Esophagus squamous epithelium (tissue), 5 donors: ENCODE measurements at places on chromosomes 7 and 10. TPM values are rescaled to one million over a fixed set of nuclear protein-coding genes. Genes with fewer than 3 reads are reported as not detected.

GRCh38 chr10:43026039-43026973, 50.6 kb upstream of the RET start:
- H3K36me3 ChIP-seq: no peaks in the 10 kb centered on the region
- H3K27ac ChIP-seq: no peak overlapping the region
- no peak for DNase-seq
- H3K27me3 ChIP-seq: no peaks in the 10 kb centered on the region

DNA sequence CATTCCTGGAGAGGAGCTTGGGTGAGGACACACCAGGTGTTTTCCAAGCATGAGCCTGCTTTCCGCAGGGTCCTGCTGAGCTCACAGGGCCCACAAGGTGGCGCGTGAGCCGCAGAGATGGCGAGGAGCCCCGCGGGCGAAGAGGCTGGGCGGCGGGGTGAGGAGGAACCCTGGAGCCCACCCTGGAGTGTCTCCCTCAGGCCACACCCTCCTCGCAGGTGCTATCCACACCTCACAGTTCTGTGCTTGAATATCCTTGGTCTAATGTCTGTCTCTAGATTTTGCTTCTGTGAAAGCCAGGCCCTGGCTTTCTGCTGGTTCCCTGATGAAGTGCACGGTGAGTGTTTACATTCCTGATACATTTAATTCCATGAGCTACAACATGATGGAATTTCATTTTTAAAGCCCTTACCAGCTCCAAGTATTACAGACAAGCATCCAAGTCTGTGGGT, 433.6 kb downstream of the ACTR3B start:
- H3K4me3 ChIP-seq: no peak overlapping the region
- no peaks in the 10 kb centered on the region for H3K36me3 ChIP-seq
- DNase-seq: no peak
- no peak overlapping the region for H3K27ac ChIP-seq
- H3K27me3 ChIP-seq: no peaks in the 10 kb centered on the region
- no peaks in the 10 kb centered on the region for H3K4me1 ChIP-seq

DNA sequence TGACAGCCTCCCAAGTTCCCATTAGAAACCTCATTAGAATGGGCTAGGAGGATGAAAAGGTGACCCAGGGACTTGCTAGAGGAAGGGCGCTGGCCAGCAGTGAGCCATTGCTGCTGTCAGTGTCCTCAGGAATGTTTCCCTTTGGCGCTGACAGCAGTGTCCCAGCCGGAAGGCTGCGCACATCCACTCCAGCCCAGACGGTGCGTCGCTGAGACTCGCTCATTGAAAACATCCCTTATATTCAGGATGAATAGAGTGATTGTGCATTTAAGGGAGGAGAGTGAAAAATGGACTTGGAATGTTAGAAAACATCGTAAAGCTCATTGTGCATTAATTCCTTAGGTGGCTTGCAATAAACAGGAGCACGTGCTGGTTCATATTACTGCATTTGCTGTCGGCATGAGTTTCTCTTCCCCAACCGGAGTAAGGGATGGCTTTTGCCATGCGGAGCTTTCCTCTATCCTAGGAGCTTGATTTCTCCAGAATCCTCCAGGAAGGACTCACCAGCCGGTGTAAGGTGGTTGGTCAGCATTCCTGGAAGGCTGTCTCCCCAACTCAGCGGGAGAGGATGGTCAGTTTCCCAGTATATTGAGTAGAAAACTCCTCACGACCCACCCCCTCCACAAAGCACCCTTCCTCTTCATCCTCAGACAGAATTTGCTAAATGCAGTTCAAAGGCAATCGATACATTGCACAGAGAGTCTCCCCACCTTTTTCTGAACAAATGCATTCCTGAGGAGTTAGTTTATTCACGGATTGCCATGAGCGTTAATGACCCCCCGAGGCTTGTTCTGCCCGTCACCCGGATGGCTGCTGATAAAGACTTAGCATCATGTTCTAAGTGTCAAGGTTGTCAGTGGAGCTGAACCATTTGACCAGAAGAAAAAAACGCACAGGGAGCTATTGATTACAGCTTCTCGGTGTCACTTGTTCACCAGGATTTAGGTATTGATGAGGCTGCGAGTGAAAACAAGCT, 201.8 kb downstream of the EBF3 start:
- H3K36me3 ChIP-seq: no peaks in the 10 kb centered on the region
- H3K4me3 ChIP-seq: no peak overlapping the region
- H3K4me1 ChIP-seq: peaks cover 2% of the 10 kb centered on the region
- no peaks in the 10 kb centered on the region for H3K27me3 ChIP-seq
- H3K27ac ChIP-seq: no peak overlapping the region

- no peak for DNase-seq
- H3K27me3 ChIP-seq: no peaks in the 10 kb centered on the region
- peaks cover 27% of the 10 kb centered on the region for H3K36me3 ChIP-seq
- H3K27ac ChIP-seq: no peak overlapping the region
- H3K4me1 ChIP-seq: no peaks in the 10 kb centered on the region
Observed at GRCh38 chr7:117176206-117176605, 146.7 kb downstream of the WNT2 start.

- H3K27ac ChIP-seq: no peak overlapping the region
- no peaks in the 10 kb centered on the region for H3K27me3 ChIP-seq
- H3K4me1 ChIP-seq: peaks cover 22% of the 10 kb centered on the region
- H3K36me3 ChIP-seq: no peaks in the 10 kb centered on the region
Observed at GRCh38 chr10:21314111-21314626, 211.3 kb downstream of the SKIDA1 start.

DNA sequence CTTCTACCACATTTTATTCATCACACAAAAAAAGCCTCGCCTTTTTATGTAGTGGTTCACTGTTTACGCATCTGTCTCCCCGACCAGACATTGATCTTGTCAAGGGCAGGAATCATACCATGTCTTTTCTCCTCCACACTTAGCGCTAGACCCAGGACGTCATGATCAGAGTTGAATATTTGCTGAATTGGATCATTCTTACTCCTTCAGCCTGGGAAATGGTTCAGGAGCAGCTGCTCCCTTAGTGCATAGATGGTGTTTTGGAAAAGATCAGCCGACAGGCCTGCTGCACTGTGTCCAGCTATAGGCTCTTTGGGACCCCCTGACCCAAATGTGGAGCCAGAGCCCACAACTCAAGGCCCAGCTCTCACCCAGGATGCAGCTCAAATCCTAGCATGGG, 249.1 kb upstream of the TMEM72 start:
- H3K4me1 ChIP-seq: no peaks in the 10 kb centered on the region
- H3K27me3 ChIP-seq: no peaks in the 10 kb centered on the region
- no peak overlapping the region for H3K4me3 ChIP-seq
- no peaks in the 10 kb centered on the region for H3K36me3 ChIP-seq

DNA sequence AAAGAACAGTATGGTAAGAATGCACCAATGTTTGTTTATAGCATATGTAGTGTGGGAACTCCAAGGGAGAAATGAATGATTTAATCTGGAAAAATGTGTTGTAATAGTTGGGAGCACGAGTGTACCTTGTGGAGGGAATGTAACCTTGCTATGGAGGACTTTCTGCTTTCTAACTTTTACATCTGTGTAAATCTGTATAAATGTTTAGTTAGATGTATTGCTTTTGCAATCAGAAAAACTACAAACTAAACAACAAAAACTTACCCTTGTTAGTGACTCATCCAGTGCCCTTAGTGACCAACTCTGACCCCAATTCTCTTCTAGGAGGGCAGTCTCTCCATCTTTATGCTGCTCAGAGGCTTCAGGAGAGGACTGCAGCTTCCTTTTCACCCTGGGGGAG, 89.3 kb downstream of the CCNY start:
- no peak overlapping the region for H3K27ac ChIP-seq
- no peak for DNase-seq
- H3K4me3 ChIP-seq: no peak overlapping the region
- no peaks in the 10 kb centered on the region for H3K36me3 ChIP-seq
- peaks cover 31% of the 10 kb centered on the region for H3K4me1 ChIP-seq

- no peaks in the 10 kb centered on the region for H3K4me1 ChIP-seq
- H3K4me3 ChIP-seq: no peak overlapping the region
- no peaks in the 10 kb centered on the region for H3K27me3 ChIP-seq
- no peak for DNase-seq
- no peaks in the 10 kb centered on the region for H3K36me3 ChIP-seq
Observed at GRCh38 chr7:39042670-39043069, 65.0 kb downstream of the POU6F2 start.

DNA sequence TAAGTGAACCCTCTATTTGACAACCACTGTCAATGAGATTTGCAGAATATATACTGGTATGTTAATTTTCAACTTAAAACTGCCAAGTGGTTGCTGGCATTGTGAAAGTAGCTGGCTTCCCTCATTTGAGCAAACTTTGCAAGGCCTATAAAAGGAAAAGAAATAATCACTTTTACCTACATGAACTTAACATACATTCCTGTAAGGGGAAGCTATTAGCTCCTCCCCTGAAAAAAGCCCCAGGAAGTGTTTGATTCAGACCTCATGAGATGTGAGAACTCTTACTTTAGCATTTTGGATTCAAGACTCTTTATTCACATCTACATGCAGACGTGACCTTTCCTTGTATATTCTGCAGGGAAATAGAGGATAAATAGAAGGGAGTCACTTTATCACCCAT, 175.6 kb downstream of the OTUD1 start:
- DNase-seq: no peak
- H3K4me1 ChIP-seq: no peaks in the 10 kb centered on the region
- no peaks in the 10 kb centered on the region for H3K36me3 ChIP-seq
- H3K27ac ChIP-seq: no peak overlapping the region
- H3K27me3 ChIP-seq: no peaks in the 10 kb centered on the region

GRCh38 chr7:145860809-145861208, 255.8 kb upstream of the CNTNAP2 start:
- no peak overlapping the region for H3K27ac ChIP-seq
- H3K4me1 ChIP-seq: no peaks in the 10 kb centered on the region
- H3K27me3 ChIP-seq: no peaks in the 10 kb centered on the region
- DNase-seq: no peak
- H3K36me3 ChIP-seq: no peaks in the 10 kb centered on the region

- H3K27me3 ChIP-seq: no peaks in the 10 kb centered on the region
- H3K36me3 ChIP-seq: no peaks in the 10 kb centered on the region
- DNase-seq: no peak
Observed at GRCh38 chr7:74449809-74450397, 3.8 kb upstream of the GTF2IRD1 start.

DNA sequence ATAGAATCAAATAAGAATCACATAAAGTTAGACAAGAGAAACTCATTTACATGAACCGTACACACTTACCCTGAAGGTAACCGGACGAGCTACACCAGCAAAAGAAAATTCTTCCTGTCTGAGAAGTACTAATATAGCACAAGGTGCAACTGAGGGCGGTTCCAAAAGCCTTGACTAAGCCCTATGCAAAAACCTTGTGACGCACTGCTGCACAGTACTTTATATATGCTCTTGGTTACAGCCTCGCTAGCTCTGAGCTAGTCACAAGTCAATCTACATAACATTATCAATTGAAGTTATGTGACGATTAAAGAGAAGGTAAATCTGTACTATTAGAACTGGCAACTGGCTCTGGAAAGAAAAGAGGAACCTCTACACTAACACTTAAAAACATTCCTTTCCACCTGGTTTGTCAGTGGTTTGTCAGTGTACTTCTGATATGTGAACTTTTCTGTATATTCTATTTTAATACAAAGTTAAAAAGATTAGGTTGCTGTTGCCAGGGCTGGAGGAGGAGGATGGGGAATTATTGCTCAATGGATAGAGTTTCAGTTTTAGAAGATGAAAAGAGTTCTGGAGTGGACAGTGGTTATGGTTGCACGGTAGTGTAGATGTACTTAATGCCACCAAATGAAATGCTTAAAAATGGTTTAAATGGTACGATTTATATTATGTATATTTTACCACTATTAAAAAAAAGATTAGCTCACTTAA, 21.6 kb downstream of the NT5C3A start:
- no peaks in the 10 kb centered on the region for H3K36me3 ChIP-seq
- no peak overlapping the region for H3K4me3 ChIP-seq
- H3K27me3 ChIP-seq: no peaks in the 10 kb centered on the region
- peaks cover 19% of the 10 kb centered on the region for H3K4me1 ChIP-seq
- DNase-seq: peak; percentile 8
- H3K27ac ChIP-seq: peak overlapping the region; percentile 30

DNA sequence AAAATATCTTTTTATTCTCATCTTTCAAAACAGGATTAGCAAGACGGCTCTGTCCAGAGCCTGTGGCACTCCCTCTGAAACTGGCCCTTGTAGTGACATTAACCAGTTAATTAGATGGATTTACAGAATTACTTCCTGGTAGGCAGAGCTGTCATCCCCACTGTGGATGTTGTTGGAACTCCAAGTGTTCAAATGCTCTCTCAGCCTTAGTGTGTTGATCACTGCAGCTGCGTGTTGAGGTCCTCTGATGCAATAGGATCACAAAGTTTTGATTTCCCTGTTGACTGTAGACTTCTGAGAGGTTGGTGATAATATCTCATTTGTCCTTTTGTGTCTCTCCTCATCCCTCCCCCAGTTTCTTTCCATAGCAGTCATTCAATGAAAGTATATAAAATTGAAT, 117.3 kb upstream of the CDK6 start:
- no peak for DNase-seq
- no peaks in the 10 kb centered on the region for H3K27me3 ChIP-seq
- no peaks in the 10 kb centered on the region for H3K36me3 ChIP-seq
- no peak overlapping the region for H3K27ac ChIP-seq
- no peaks in the 10 kb centered on the region for H3K4me1 ChIP-seq
- no peak overlapping the region for H3K4me3 ChIP-seq

DNA sequence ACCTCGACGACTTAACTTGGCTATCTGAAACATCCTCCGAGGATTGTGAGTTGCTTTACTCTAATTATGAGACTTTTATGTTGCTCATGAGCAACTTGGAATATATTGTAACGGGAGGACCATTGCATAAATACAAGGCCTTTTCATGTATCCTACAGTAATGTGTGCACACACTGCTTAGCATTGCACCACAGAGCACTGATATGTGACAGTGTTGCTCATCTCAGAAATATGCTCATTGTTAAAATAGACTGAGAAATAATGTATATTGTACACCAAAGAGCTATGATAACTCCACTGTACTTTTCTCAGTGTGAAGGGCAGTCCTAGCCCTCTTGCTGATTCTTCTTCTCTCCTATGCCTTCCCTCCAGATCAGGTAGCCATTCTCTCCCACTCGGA, 102.8 kb upstream of the CDK13 start:
- no peak overlapping the region for H3K27ac ChIP-seq
- no peak for DNase-seq
- no peaks in the 10 kb centered on the region for H3K4me1 ChIP-seq
- H3K27me3 ChIP-seq: peaks cover 3% of the 10 kb centered on the region

GRCh38 chr10:125762692-125763648, 12.7 kb downstream of the MMP21 start:
- H3K27ac ChIP-seq: no peak overlapping the region
- no peaks in the 10 kb centered on the region for H3K27me3 ChIP-seq
- DNase-seq: no peak
- no peak overlapping the region for H3K4me3 ChIP-seq
- no peaks in the 10 kb centered on the region for H3K4me1 ChIP-seq
- peaks cover 21% of the 10 kb centered on the region for H3K36me3 ChIP-seq

The SVOPL gene
- not detected for total RNA-seq

The RRP12 gene
- total RNA-seq: 14.9 TPM

The GAD2 gene
- total RNA-seq: not detected

The SLC26A3 gene
- total RNA-seq: not detected

The STEAP1 gene
- total RNA-seq: 15.6 TPM

The GHRHR gene
- not detected for total RNA-seq

The CDK14 gene
- 3.6 TPM for total RNA-seq

The ANKRD1 gene
- total RNA-seq: not detected
